ENCODE measurements at places on chromosomes 12 and 14.
A peak's percentile ranks its signal among the peaks of the same experiment; 100 is the strongest.

- H3K36me3 ChIP-seq: no peaks in the 10 kb centered on the region
- H3K27me3 ChIP-seq: no peaks in the 10 kb centered on the region
- no peak overlapping the region for H3K27ac ChIP-seq
These were observed 10.1 kb upstream of the SMCO3 start for GRCh38 chr12:14824012-14824634.

DNA sequence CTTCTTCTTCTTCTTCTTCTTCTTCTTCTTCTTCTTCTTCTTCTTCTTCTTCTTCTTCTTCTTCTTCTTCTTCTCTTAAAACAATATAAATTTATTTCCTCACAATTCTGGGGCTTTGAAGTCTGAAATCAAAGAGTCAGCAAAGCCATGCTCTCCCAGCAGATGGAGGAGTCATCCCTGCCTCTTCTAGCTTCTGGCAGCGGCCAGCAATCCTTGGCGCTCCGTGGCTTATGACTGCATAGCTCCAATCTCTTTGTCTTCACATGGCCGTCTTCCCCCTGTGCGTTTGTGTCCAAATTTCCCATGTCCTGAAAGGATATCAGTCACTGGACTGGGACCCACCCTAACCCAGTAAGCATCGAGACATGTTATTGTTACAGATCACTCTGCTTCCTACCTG lies 22.9 kb downstream of the KCNA1 start:
- DNase-seq: no peak
- no peaks in the 10 kb centered on the region for H3K4me1 ChIP-seq
- no peak overlapping the region for H3K27ac ChIP-seq
- no peaks in the 10 kb centered on the region for H3K27me3 ChIP-seq
- H3K4me3 ChIP-seq: no peak overlapping the region

DNA sequence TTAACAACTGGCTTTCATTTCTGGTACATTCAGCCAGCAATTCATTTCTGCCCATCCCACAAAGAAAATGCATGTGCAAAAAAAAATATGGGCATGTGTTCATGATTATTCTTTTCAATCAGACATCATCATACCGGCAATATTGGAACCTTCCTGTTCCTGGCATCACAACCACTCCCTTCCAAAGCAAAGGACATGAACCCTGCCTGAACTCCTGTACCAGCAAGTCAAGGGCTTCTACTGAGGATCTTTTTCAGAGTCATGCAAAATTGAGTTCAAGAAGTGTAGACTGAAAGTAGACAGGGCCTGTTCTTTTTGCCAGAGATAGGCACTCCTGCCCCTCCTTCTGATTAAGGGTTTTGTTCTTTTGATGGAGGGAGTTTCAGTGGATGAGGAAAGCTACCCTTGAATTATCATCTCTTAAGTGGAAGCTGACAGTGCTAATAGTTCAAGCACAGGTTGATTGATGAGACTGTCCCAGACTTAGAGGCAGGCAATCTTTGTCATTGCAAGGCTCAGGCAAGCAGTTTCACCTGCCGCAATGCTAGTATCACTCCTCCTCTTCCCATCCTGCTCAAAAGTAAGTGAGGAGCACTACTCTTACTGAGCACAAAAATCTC lies 22.3 kb upstream of the DIO2 start:
- no peak overlapping the region for H3K4me3 ChIP-seq
- DNase-seq: no peak
- H3K27ac ChIP-seq: no peak overlapping the region
- H3K36me3 ChIP-seq: no peaks in the 10 kb centered on the region
- no peaks in the 10 kb centered on the region for H3K4me1 ChIP-seq
- no peaks in the 10 kb centered on the region for H3K27me3 ChIP-seq

DNA sequence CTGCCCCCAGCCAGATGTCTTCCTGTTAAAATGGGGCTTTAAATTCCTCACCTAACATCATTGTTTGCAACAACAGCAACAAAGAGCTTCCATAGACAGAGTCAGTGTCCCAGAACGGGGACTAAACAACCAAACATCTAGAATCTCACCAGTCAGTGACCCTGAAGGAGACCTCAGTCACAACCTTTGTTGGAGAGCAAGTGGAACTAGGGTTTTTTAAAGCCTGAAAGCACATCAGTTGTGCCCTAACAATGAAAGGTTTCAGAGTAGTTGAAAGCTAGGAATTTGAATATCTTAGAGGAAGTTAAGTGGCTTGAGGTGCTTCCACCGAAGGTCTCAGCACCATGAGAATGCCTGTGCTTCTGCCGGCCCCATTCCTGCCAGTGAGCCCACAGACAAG lies 5.0 kb upstream of the ALDH2 start:
- DNase-seq: no peak
- no peaks in the 10 kb centered on the region for H3K27me3 ChIP-seq
- no peak overlapping the region for H3K27ac ChIP-seq
- H3K4me1 ChIP-seq: no peaks in the 10 kb centered on the region

DNA sequence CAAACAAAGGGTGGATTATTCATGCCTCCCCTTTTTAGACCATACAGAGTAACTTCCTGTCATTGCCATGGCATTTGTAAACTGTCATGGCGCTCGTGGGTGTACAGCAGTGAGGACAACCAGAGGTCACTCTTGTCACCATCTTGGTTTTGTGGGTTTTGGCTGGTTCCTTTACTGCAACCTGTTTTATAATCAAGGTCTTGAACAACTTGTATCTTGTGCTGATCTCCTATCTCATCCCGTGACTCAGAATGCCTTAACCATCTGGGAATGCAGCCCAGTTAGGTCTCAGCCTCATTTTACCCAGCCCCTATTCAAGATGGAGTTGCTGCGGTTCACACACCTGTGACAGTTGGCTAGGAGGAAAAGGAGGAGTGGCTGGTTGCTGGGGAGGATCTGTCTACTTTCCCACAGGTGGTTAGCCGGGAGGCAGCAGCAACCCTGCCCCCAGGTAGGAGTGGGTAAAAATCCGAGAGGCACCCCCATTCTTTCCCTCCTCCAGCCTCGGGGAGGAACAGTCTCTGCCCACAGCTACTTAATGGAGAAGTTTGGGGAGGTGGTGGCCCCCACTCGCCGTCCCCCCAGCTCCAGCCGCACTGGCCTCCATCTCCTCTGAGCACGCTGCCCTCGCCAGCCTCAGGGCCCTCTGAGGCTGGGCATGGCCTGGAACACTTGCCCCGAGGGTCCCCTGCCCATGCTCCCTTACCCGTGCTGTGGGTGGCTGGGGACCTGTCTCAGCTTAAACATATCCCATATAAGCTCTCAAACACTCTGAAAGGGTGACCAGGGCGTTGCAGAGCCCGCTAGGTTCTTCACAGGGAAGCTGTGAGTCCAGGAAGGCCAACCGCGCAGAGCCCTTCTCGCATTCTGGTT lies 41.7 kb downstream of the SMIM41 start:
- DNase-seq: no peak
- H3K4me1 ChIP-seq: peaks cover 6% of the 10 kb centered on the region
- no peaks in the 10 kb centered on the region for H3K27me3 ChIP-seq
- H3K36me3 ChIP-seq: no peaks in the 10 kb centered on the region

- no peak overlapping the region for H3K4me3 ChIP-seq
- no peak for DNase-seq
- H3K27me3 ChIP-seq: no peaks in the 10 kb centered on the region
- no peaks in the 10 kb centered on the region for H3K4me1 ChIP-seq
These were observed 11.6 kb upstream of the RAN start for GRCh38 chr12:130860311-130860710.

GRCh38 chr12:67803278-67803993 lies 154.9 kb downstream of the DYRK2 start:
- no peak overlapping the region for H3K27ac ChIP-seq
- no peaks in the 10 kb centered on the region for H3K4me1 ChIP-seq
- no peaks in the 10 kb centered on the region for H3K27me3 ChIP-seq
- no peak overlapping the region for H3K4me3 ChIP-seq
- no peaks in the 10 kb centered on the region for H3K36me3 ChIP-seq

GRCh38 chr12:42969355-42969754 lies 379.8 kb upstream of the PRICKLE1 start:
- no peaks in the 10 kb centered on the region for H3K27me3 ChIP-seq
- no peak for DNase-seq
- no peaks in the 10 kb centered on the region for H3K36me3 ChIP-seq
- H3K27ac ChIP-seq: no peak overlapping the region
- no peaks in the 10 kb centered on the region for H3K4me1 ChIP-seq

DNA sequence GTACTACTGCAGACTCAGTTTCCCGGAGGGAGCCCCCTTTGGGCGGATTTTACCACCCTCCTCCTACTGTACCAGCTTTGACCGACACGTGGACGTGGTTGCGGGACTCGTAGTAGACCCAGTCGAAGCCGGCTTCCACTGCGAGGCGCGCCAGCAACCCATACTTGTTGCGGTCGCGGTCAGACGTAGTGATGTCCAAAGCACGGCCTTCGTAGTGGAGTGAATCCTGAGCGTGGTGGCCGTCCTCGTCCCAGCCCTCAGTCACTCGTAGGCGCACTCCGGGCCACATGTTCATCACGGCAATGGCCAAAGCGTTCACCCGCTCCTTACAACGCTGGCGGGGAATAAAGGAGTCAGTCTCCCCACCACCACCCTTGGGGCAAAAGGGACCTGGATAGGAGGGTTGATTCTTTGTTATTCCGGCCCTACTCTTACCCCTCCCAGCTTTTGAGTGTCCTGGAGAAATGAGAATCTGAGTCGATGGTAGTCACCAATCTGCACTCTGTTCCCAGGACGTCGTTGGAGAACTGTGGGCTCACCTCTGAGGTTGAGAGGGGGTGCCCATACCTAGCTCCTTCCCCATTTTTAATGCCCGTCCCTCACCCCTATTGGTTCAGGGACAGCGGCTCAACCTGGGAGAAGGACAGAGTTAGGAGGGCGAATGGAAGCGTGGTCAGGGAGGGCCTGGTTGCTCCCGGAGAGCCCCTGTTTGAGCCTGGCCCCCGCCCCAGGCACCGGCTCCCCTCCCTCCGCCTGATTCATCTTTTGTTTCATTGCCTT lies 3.4 kb downstream of the DHH start:
- peaks cover 11% of the 10 kb centered on the region for H3K27me3 ChIP-seq
- peaks cover 18% of the 10 kb centered on the region for H3K4me1 ChIP-seq
- no peak overlapping the region for H3K4me3 ChIP-seq
- no peak overlapping the region for H3K27ac ChIP-seq

DNA sequence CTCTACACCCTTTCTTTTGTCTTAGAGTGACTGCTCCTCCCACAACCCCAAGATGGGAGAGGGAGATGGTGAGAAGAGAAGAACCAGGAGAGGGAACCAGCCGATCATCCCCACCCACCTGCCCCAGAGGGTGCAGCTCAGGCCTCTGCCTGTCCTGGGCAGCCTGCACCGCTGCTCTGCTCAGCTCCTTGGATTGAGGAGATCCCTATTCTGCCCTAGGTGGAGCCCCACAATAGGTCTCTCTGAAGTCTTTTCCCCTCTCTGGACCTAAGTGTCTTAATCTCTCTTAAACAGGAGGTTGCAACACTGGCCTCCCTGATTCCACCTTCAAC lies 2.2 kb downstream of the ANKRD33 start:
- no peaks in the 10 kb centered on the region for H3K4me1 ChIP-seq
- no peak overlapping the region for H3K4me3 ChIP-seq
- no peak overlapping the region for H3K27ac ChIP-seq
- DNase-seq: no peak
- no peaks in the 10 kb centered on the region for H3K36me3 ChIP-seq
- no peaks in the 10 kb centered on the region for H3K27me3 ChIP-seq

- H3K4me3 ChIP-seq: peak within 1 kb of the TSS; percentile 80
- no peaks in the 10 kb centered on the region for H3K27me3 ChIP-seq
- H3K4me1 ChIP-seq: peaks cover 14% of the 10 kb centered on the region
- H3K27ac ChIP-seq: peak within 1 kb of the TSS; percentile 97
- peak; percentile 84 for DNase-seq
These were observed at the start of the genes C12orf57 and RNU7-1 for GRCh38 chr12:6943722-6944380. Gene C12orf57, plus strand, starts transcription at chr12:6944022. Its CDS starts 100 bp downstream, at chr12:6944122. Gene RNU7-1, plus strand, starts transcription at chr12:6943816.

- H3K4me3 ChIP-seq: no peak overlapping the region
- no peak overlapping the region for H3K27ac ChIP-seq
- H3K36me3 ChIP-seq: no peaks in the 10 kb centered on the region
- H3K4me1 ChIP-seq: no peaks in the 10 kb centered on the region
- H3K27me3 ChIP-seq: no peaks in the 10 kb centered on the region
- no peak for DNase-seq
These were observed 63.9 kb downstream of the FUT8 start for GRCh38 chr14:65476273-65476941.

DNA sequence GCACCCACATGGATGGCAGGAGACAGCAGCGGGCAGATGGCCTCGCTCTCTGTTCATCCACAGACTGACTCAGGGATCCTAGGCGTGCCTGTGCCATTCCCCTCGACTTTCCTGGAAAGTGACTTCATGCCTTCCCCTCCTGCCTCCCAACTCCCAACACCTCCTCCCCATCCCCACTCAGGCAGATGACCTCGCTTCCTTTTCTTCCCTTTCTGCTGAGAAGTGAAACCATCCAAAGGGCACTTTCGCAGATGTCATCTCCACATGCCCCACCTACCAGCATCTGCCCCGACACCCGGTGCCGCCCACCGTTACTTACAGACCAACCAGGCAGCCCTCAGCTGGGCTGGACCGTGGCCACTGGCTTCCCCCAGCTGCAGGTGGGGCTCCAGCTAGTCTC lies 29.6 kb downstream of the BEGAIN start:
- H3K4me3 ChIP-seq: no peak overlapping the region
- no peak overlapping the region for H3K27ac ChIP-seq
- no peaks in the 10 kb centered on the region for H3K27me3 ChIP-seq
- H3K36me3 ChIP-seq: no peaks in the 10 kb centered on the region

DNA sequence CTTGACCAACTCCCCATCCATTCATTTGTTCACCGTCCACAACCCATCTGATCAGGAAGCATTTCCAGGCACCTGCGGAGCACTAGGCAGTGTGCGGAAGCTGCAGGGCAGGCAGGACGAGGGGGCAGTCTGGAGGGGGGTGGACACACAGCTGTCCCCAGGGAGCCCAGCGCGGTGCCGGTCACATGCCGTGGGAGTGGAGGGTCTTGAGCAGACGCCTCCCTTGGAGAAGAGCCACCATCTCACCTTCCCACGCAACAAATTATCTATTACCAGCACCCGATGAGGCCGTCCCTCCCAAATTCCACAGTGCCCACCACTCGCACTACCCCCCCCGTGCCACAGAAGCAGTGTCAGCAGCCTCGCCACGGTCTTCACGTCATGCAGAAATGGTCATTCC lies 10.8 kb downstream of the DLK1 start:
- H3K4me3 ChIP-seq: no peak overlapping the region
- no peaks in the 10 kb centered on the region for H3K27me3 ChIP-seq
- no peak overlapping the region for H3K27ac ChIP-seq
- no peaks in the 10 kb centered on the region for H3K36me3 ChIP-seq
- H3K4me1 ChIP-seq: no peaks in the 10 kb centered on the region
- DNase-seq: no peak

DNA sequence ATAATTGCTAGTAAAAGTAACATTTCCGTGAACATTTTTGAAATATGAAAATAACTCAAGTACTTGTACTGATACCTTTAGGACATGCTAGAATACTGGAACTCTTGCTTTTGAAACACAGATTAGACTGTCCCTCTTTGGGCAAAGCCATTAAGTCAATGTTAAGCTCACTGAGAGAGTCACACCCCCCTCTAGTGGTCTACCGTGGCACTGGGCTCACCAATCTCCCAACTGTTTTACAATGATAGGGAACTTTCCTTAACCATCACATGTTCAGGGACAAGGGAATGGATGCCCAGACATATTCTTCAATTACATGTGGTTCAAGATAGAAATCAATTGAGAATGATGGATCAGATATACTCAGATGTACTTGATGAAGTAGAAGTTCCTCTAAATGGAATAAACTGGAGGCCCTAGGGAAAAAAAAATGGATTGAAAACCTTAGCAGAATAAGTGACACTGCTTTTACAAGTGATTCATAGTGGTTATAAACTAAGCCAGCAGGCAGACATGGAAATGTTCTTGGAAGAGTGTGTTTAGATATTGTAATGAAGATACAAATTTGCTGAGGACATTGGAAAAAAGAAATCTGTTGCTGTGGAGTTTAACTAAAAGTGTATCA lies 17.8 kb downstream of the NANOG start:
- H3K27ac ChIP-seq: no peak overlapping the region
- DNase-seq: no peak
- no peaks in the 10 kb centered on the region for H3K4me1 ChIP-seq
- no peaks in the 10 kb centered on the region for H3K36me3 ChIP-seq
- H3K4me3 ChIP-seq: no peak overlapping the region
- no peaks in the 10 kb centered on the region for H3K27me3 ChIP-seq

Measured in breast epithelium (tissue), 4 donors.